ENCODE measurements at places on chromosomes 2 and 18.

DNA sequence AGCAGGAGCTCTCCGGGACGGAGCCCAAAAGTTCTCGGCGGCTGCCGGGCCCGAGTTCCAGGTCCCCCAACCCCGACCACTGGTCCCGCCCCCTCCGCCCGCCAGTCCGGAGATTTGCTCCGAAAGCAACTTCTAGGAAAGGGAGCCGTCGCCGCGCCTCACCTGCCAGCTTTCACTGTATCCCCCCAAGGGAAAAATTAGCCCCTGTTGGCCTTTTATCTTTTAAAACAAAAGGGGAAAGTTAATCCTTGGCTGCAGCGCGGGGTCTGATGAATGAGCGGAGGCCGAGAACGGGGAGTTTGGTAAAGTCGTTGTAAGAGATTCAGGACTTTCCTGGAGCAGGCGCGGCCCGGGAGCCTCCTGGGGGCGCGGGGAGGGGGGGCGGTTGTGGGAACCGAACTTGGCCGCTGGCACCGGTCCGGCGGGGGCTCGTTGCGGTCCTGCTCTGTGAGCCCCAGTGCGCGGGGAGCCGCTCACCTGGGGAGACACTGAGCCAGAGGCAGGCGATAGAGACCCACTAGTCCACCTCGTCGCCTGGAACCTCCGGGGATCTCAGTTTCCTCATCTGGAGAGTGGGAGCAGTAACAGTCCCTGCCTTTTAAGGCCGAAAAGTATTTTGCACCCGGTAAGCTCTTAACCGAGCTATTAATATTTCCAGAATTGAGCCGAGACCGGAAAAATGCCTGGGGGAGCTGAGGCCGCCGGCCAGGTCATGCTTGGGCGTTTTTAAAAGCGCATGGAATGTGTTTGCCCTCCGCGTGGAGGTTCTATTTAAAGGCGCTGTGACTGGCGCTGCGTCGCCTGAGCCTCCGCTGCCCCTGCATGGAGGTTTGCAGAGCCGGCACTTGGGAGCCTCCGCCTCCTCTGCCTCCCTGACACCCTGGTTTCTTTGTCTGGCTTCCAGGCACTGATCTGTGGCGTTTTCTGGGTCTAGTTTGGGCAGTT is 1.1 kb downstream of the EFHD1 start:
- no peak for DNase-seq

- no peak for DNase-seq
These were observed 60.8 kb downstream of the RHOB start for GRCh38 chr2:20507711-20508110.

DNA sequence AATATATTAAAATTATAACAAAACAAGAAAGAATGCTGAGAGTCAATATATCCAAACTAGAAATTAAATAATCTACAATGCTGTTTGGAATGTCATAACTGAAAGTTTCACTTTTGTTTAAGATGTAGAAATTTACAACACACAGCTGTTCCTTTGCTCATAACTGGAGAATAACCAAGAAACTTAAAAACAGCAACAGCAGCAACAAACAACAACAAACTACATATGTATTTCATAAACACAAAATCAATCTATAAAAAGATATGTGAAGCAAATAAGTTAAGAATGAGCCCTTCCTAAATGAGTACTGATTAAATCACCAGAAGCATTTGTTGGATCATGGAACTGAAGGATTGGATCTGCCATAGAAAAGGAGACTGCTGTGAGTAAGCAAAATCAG is 456.5 kb upstream of the ZNF804A start:
- no peak for DNase-seq

GRCh38 chr18:27017901-27018500 is 152.5 kb upstream of the AQP4 start:
- DNase-seq = peak; percentile 29

DNA sequence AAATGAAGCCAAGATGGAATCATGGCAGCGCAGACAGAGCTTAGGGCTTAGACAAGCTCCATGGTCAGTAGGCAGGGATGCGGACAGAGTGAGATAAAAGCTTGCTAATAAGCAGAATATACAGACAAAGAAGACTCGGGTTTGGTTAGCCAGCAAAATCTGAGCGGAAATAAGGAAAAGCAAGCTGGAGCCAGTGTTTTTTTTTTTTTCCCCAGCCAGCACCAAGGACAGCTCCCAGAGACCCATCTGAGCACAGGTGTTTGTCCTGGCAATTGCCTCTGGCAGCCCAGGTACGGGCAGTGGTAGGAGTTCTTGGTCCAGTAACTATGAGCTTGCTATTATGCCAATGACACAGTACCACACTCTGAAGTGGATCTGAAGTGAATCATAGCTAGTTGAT is 187.6 kb downstream of the ADCYAP1 start:
- no peak for DNase-seq

DNA sequence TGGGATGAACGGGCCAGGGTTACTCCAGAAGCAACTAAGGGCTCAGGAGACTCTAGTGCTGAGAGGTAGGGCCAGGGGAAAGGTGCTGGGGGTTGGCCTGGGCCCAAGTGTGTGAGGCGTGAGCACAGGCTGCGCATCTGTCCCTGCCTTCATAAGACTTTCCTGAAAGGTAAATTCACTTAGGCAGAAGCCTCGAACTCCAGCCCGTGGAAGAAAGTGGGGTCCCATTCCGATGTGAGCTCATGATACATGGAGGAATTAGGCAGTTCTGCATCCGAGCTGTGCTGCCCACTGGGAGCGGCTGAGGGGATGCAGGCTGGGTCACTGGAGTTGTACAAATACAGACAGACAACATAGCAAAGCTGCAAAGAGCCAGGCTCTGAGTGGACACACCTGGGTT is 16.2 kb downstream of the PARD6G start:
- no peak for DNase-seq

- no peak for DNase-seq
These were observed 1.2 kb upstream of the MAPRE3 start for GRCh38 chr2:26969077-26969844.

GRCh38 chr2:184908966-184909365 is 310.6 kb downstream of the ZNF804A start:
- no peak for DNase-seq

GRCh38 chr2:60158262-60158661 is 395.2 kb downstream of the BCL11A start:
- no peak for DNase-seq

DNA sequence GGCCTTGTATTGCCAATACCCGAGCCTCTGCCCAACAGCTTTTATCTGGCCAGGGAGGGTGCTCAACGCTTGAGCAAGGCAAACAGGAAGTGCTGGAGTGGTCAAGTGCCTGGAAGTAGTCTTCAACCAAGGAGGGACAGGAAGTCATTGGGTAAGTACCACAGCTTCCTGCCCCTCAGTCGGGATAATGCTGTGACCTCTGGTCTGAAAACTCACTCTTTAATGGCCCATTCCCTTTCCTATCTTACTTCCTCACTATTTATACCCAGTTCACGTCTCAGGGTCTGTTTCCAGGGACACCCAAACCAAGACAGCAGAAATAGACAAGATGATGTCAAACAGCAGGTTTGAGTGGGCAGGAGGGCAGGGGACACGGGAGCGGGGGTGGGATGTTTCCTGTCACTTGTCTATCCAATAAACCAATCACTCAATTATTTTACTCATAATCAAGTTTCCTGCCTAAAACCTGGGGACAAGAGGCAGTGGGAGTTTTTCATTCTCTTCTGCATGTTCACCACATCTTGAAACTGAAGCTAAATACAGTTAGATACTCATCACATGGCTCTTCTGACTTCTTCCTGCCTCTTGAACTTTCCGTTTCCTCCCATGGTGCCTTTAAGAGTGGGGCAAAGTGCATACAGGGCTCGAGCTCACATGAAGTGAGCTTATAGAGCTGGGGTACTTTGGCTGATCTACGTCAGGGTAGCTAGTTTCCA is 68.9 kb upstream of the CAB39 start:
- no peak for DNase-seq

All from spinal cord (tissue), 10 donors.